ENCODE measurements at places on chromosomes 7 and 10.

- DNase-seq: no peak
These were observed 164.3 kb downstream of the BMPER start for GRCh38 chr7:34069676-34070075.

DNA sequence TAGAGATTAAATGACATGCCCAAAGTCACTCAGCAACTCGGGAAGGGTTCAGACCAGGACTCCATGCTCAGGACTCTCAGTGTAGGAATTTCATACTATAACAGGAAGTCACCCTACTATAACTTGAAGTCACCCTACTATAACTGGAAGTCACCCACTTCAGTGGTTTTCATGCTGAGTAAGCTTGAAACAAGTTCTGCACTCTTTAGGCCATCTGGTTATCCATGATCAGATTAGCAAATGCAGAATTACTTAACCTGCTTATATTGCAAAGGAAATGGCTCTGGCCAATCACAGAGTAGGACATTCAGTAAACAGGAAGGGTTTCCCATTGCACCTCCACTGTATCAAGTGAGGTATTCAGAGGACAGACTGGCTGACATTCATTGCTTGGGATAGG lies 1240.4 kb downstream of the GATA3 start:
- no peak for DNase-seq

DNA sequence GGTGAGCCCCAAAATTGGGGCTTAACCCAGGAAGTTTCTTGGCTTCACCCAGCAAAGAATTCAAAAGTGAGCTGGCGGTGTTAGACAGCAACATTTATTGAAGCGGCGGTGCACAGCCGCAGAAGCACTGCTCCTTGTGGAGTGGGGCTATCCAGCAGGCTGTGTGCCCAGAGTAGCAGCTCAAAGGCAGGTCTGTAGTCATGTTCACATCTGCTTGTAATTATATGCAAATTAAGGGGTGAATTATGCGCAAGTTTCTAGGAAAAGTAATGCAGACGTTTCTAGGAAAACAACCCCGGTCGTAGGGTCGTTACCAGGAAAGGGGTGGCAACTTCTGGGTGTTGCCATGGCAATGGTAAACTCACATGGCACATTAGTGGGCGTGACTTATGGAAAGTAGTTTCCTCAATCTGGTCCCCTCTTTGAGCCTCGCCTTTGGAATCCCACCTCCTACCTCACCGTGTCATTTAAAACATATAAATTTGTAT lies 13.7 kb upstream of the KBTBD2 start:
- peak; percentile 42 for DNase-seq

DNA sequence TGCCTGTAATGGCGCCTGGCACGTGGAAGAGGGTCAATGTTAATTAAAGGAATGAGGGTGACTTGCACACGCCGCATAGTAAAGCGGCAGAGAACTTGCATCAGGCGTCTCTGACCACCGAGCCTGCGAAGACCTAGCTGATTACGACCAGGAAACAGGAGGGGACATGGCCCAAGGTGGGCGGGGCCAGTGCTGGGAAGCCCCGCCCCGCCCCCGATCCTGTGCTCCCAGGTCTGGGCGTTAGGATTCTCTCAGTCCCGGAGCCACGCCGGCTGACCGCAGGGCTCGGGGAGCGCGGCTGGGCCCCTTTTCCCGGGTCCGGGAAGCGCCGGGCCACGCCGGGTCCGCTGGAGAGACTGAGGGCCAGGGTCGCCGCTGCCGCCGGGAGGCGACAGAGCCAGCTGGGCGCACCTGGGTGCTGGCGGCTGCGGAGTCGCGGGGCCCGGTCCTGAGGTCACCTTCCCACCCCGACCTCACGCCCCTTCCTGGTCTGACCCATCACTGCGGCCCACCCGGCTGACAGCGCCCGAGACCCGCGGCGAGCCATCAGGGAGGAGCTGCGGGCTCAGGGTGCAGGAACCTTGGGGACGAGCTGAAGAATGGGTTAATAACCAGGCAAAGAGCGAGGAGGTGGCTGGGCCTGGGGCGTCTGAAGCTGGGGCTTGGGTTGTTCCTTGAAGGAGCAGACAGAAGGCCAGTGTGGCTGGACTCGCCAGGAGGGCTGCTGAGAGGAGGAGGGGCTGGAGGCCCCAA lies 23.0 kb upstream of the GRID1 start:
- DNase-seq: peak; percentile 45

DNA sequence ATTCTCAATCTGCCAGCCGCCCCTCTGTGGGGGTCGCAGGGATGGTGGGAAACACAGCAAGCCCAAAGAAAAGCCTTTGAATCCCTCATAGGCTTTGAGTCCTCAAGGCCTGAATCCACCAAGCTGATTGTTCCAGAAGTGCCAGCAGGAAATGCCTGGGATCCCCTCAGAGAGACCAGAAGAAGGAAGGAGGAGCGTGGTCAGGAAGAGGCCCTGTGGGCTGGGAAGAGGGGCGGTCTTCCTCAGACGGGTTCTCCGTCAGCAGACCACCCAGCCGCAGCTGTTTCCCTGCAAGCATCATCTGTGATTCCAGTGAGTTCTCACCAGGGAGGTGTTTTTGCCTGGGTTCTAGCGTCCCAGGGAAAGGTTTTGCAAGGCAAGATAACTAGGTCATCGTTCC lies 190.0 kb upstream of the KLF6 start:
- DNase-seq: no peak

GRCh38 chr7:106866298-106867281 lies 1.5 kb downstream of the PIK3CG start:
- no peak for DNase-seq

GRCh38 chr10:30384701-30385201 lies 35.7 kb upstream of the MTPAP start:
- DNase-seq: peak; percentile 20

- no peak for DNase-seq
These were observed 256.7 kb upstream of the IGFBP3 start for GRCh38 chr7:46177821-46178220.

- DNase-seq: no peak
These were observed 74.9 kb downstream of the KAT6B start for GRCh38 chr10:74901301-74901700.

DNA sequence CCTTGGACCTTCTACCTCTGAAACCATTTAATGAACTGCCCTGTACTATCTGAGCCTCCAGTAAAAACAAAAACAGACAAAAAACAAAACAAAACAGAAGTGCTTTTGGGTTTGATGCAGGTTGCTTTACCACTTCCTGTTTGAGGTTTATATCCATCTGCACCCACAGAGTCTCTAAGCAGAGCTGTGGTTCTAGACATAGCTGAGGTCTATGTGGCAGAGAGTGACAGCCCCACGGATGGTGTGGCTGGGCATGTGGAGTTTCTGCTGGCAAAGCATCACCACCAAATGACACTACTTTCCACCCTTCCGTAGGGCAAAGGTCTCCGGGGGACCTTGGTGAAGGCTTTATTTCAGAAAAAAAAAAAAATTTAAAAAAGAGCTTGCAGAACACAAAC lies 754.2 kb downstream of the GRID1 start:
- no peak for DNase-seq

- DNase-seq: no peak
These were observed 78.4 kb downstream of the AKR1D1 start for GRCh38 chr7:138154661-138155060.

DNA sequence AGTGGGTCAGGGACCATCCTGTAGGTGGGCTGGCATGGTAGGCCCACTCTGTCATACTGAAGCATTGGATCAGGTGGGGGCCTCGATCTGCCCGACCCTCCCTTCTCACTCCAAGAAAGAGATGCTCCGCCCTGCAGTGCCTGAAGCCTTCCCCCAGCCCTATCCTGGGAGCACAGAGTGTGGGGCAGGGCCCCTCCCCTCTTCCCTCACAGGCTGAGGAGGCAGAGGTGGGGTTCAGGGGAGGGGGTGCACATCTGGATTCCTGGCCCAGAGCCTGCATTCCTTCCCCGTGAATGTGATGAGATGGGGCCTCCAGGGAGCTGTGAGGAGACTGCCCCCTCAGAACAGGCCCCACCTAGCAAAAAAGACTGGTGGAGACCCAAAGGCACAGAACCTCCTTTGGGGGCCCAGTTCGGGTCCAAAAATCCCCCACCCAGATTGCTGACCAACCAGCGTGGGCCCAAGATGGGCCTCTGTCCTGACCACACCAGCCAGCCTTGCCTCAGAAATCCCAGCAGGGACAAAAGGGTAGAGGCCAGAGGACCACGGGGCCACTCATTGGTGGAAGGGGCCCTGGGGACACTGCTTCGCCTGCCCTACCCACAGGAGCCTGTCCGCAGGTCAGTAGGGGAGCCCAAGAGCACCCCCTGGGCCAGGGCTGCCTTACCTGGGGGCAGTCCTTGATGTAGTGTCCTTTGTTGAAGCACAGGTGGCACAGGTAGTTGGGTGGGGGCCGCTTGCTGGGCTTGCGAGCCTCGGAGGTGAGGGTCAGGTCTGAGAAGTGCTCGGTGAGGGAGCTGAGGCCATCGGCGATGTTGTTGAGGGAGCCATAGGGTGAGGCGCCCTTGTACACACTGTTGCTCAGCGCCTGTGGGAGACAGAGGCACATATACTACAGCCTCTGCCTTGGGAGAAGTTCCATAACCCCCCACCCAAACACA lies 13.3 kb downstream of the ZCCHC24 start:
- no peak for DNase-seq

GRCh38 chr7:3995187-3995586 lies 686.9 kb upstream of the FOXK1 start:
- DNase-seq: no peak

DNA sequence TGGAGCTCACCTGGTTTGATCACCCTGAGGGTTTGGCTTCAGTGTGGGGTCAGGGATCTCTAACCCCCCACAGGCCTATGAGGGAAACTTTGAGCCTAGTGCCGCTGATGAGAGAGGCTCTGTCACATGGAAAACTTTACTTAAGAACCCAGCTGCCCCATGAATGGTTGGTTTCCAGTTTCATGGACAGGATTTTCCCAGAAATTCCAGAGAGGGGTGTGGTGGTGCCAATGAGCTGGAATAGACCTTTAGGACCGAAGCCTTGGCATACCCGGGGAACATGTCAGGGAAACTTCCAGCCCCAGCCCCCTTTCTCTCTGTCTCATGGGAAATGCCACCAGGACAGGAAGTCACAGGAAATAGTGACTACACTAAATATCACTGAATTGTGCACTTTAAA lies 36.9 kb downstream of the AKR1B1 start:
- DNase-seq: no peak

DNA sequence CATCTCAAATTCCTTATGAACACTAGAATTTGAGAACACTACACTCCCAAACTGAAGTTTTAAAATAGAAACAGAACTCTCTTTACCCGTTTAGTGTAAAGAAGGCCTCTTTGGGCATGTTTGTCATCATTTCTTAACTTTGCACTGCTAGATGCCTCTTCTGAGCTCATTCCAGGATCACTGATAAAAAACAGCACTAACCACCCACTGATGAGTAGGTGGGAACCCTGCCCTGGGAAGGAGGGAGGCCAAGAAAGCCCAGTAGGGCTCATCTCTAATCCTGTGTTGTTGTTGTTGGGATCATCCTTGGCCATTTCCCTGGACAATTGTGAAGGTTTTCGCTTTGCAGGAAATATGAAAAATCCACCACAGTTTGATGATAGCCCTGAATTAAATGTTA lies 68.2 kb downstream of the CUBN start:
- no peak for DNase-seq

DNA sequence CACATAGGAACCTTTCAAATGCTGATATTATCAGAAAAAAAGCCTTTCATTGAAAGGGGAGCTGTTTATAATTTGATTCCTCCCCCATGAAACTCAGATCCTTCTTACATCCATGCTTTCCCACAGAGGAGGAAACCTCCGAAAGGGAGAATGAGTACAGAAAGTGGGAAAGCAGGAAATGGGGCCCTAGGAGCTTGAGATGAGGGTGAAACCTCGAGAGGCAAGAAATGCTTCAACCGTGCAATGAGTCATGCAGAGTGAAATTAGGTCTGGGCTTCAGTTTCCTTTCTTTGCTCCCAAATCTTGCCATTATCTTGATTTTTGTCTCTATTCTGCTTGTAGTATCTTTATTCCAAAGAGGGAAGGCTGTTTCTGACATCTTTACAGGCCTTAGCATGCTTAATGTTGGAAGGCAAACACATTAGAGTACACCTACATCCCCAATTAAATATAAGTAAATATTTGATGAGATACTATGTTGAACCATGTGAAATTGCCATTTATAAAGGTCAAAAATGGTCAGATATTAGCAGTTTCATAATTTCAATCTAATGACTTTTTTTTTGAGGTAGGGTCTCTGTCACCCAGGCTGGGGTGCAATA lies 79.1 kb downstream of the NAMPT start:
- DNase-seq: no peak

DNA sequence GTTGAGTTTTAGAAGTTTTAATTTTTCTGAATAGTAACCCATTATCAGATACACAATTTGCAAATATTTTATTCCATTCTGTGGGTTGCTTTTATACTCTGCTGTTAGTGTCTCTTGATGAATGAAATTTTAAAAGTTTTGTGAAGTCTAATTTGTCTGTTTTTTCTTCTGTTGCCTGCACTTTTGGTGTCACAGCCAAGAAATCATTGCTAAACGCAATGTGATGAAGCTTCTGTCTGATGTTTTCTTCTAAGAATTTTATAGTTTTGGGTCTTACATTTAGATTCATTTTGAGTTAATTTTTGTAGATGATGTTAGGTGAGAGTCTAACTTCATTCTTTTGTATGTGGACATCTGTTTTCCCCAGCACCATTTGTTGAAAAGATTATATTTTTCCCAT lies 330.0 kb upstream of the FOXK1 start:
- no peak for DNase-seq

GRCh38 chr7:94595717-94596116 lies 60.2 kb downstream of the SGCE start:
- DNase-seq: no peak

DNA sequence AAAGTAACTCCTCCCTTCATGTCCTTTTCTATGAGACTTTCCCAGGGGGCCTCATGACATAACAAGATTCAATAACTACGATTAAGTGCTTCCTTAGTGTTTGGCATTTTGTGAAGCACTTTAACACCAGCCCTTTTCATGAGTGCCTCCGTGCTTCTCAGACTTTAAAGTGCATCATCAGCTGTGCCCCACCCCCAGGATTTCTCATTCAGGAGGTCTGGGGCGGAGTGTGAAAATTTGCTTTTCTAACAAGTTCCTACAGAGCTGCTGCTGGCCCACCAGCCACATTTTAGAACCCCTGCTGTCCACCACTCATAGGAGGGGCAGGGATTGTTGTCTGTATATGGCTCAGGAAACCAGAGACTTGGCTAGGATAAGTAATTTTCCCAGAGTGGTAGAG lies 445.3 kb downstream of the LRMDA start:
- DNase-seq: no peak

DNA sequence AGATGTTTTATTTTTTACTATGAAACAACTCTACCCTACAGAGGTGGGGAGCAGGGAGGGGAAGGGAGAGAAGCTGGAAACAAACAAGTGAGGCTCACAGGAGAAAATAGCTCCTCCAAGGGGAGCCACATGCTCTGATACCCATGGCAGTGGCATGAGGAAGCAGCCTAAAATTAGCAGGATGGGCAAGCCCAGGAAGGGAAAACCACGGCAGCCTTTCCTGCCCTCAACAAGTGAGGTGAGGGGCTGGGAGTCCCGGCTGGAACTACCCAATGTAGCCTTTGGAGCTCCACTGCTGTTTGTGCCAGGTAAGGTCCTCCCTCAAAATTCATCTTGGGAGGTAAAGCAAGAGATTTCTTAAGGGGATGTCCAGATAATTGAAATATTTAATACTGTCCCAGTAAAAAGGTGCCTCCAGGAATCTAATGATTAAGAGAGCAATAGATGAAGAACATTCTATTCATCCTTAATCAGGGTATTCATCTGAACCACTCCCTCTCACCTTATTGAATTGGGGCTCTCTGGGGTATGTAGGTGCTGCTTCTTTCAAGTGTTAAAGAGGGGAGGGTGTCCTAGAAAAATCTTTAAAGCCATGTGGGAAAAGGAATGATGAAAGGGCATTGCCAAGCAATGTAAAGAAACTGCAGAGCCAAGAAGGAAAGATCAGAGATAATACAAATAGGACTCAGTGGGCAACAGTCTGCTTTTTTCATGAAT lies 12.8 kb upstream of the HERC4 start:
- DNase-seq: no peak
